G401 (cell line): ENCODE measurements at places on chromosomes 1 and 21. TPM values are rescaled to one million over a fixed set of nuclear protein-coding genes. Genes with fewer than 3 reads are reported as not detected.

GRCh38 chr21:37006486-37007291 is at the start of gene RIPPLY3:
Gene RIPPLY3, plus strand, starts transcription at chr21:37006702. Its CDS starts 71 bp downstream, at chr21:37006773.
- DNase-seq = no peak

GRCh38 chr1:6317098-6317760 is 56.3 kb upstream of the GPR153 start:
- no peak for DNase-seq

DNA sequence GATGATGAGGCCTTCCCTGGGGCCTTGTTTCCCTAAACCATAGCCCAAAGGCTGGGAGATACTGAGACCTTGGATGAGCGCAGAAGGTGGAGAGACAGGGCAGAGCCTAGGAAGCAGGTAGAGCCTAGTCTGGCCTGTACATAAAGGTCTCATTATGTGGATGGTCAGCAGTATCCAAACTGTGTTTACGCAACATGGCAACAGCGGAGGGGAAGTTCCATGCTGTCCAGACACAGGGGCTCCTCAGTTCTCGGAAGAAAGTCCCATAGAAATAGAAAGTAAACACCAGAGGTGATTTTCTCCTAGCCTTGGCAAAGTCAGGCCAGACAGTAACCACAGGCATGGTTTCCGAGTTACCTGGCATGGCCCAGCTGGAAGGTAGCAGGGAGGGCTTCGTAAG is 42.1 kb upstream of the MPZL1 start:
- DNase-seq = no peak

DNA sequence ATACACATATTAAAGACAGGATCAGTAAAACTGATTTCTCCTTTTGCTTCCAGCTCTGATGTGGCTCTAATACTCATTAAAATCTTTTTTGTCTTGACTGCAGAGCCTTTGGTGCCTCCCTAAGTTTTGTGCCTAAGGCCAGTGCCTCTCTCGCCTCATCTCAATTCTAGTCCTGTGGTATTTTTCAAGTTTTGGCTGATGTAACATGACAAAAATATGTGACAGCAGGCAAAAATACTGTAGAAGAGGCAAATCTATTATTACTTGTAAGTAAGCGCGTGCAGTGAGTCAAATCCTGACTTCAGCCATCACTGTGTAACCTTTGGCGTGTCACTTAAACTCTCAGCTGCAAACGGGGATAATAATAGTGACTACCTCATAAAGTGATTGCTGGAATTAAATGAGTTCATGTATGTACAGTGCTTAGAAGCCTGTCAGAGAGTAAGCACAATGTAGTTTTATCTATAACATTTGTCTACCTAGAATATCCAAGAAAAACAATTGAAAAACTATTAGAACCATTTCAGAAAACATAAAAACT is 74.0 kb downstream of the MAB21L3 start:
- no peak for DNase-seq

DNA sequence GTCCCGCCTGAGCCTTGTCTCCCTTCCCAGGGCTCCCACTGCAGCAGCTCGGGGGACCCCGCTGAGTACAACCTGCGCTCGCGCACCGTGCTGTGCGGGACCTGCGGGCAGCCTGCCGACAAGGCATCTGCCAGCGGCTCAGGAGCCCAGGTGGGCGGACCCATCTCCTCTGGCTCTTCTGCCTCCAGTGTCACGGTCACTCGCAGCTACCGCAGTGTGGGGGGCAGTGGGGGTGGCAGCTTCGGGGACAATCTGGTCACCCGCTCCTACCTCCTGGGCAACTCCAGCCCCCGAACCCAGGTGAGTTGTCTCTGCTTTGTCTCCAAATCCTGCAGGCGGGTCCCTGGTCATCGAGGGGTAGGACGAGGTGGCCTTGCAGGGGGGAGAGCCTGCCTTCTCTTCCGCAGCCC is 14.9 kb upstream of the SEMA4A start:
- DNase-seq = no peak

- DNase-seq = peak; percentile 90
These were observed 35.8 kb downstream of the SLC2A1 start for GRCh38 chr1:42922687-42923366.

DNA sequence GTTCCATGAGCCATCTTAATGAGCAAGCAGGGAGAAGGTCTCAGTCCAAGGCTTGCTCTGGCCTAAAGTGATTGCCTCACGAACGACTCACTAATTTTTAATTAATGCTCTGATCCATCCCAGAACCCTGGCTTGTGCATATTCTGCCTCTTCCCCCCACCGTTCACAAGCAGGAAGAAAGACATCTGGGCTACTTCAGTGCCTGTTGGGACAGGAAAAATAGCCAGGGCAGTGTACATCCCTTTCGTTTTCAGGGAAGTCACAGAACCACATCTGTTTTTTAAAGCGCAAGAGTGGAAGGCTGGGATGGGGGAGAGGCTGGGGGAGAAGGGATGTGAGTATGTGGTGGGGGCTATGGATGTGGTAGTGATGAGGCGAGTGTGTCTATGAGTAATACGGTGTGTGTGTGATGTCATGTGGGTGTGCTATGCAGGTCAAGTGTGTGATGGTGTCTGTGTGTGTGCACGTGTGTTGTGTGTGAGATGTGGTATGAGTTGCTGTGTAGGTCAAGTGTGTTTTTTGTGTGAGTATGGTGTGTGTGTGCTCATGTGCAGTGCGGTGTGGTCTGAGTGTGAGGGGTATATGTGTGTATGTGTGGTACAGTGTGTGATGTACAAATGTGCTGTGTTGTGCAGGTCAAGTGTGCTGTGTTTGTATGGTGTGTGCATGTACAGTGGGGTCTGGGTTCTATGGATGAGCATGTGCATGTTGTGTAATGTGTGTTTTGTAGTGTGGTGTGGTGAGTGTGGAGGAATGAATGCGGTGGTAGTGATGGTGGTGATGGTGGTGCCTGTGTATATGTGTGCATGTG is 64.9 kb upstream of the SYT6 start:
- DNase-seq = no peak

- peak; percentile 43 for DNase-seq
These were observed 51.0 kb downstream of the CASQ2 start for GRCh38 chr1:115717541-115717940.

GRCh38 chr1:9867408-9868243 is 42.4 kb downstream of the CTNNBIP1 start:
- peak; percentile 89 for DNase-seq

- DNase-seq = no peak
These were observed 180.1 kb downstream of the ZBTB18 start for GRCh38 chr1:244231193-244231571.

The KCNA2 gene
- not detected in 2 replicates for total RNA-seq

The DOP1B gene
- 4.0 and 4.1 TPM in 2 replicates for total RNA-seq

The SPRR2G gene
- not detected in 2 replicates for total RNA-seq

The MYOM3 gene
- 0.49 and 0.54 TPM in 2 replicates for total RNA-seq

The CNKSR1 gene
- not detected in 2 replicates for total RNA-seq

The MYBPH gene
- total RNA-seq = 0.47 TPM in 1 of 2 replicates, not detected in the other

The DYRK3 gene
- 22.2 and 24.1 TPM in 2 replicates for total RNA-seq

The JMJD4 gene
- total RNA-seq = 38.3 and 38.7 TPM in 2 replicates

The LCK gene
- total RNA-seq = not detected in 2 replicates

The NHLH1 gene
- total RNA-seq = not detected in 2 replicates
